ENCODE measurements at places on chromosomes 12 and 14. TPM values are rescaled to one million over a fixed set of nuclear protein-coding genes. Genes with fewer than 3 reads are reported as not detected.

PRH1 gene
- 21.6 TPM for total RNA-seq

GRCh38 chr12:58365087-58365390 is 423.7 kb downstream of the ATP23 start:
- H3K27me3 ChIP-seq: no peaks in the 10 kb centered on the region
- H3K36me3 ChIP-seq: no peaks in the 10 kb centered on the region
- no peak overlapping the region for H3K4me3 ChIP-seq
- DNase-seq: no peak
- H3K27ac ChIP-seq: no peak overlapping the region
- H3K4me1 ChIP-seq: peaks cover 10% of the 10 kb centered on the region

PTCSC3 gene
- not detected for total RNA-seq

DNA sequence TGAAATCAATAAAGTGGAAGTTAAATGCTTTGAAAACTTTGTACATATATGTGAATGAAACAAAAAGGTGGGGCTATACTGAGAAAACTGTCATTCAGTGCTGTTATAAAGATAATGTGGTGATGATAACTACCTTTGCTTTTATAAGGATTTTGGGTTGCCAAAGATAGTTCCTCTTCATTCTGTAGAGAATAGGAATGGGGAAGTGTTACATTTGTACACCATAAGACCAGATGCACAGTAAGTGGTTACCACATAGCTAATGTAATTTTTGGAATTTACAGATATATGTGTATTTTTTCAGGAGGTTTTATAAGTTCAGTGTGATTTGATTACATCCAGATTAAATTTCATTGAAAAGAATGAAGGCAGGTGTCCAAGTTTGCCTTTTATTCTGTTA is 18.1 kb downstream of the RAB21 start:
- H3K36me3 ChIP-seq: peaks cover 25% of the 10 kb centered on the region
- H3K27me3 ChIP-seq: no peaks in the 10 kb centered on the region

DNA sequence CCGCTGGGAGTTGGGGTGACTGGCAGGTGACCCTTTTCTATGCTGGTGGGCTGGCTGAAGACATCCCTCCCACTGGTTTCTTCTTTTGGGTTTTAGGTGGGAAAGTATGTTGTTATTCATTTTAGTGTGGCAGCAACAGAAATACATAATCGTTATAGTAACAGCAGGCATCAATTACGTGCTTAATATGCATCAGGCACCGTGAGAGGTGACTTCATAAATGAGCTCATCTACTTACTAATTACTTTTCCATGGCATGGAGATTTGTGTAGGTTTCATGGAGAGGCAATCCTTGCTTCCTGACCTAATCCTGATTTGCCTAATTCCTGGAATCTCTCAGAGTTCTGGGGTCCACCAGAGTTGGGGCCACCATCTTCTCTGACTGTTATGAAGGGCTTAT is 13.4 kb upstream of the CELA1 start:
- no peaks in the 10 kb centered on the region for H3K27me3 ChIP-seq
- H3K27ac ChIP-seq: no peak overlapping the region
- no peak overlapping the region for H3K4me3 ChIP-seq
- no peaks in the 10 kb centered on the region for H3K36me3 ChIP-seq
- no peaks in the 10 kb centered on the region for H3K4me1 ChIP-seq

DNA sequence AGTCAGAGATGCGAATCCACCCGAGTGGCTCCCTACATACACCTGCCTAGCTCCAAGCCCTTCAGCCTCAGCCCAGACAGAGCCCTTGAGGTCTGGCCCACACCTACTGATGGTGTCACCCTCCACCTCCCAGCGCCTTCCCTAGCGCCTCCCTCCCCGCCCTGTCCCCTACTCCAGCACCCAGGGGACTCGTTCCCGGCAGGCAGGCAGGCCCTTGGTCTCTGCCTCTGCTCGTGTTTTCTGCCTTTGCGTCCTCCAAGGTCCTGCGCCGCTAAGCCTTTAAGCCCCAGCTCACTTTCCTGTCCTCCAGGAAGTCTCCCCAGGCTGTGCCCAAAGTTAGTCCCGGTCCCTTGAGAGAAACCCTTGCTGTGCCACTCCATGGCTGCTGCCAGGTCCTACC is 12.7 kb downstream of the INF2 start:
- no peak overlapping the region for H3K27ac ChIP-seq
- no peak for DNase-seq
- H3K27me3 ChIP-seq: no peaks in the 10 kb centered on the region
- H3K36me3 ChIP-seq: no peaks in the 10 kb centered on the region

PLA2G1B gene
- total RNA-seq: not detected

- no peak overlapping the region for H3K27ac ChIP-seq
- H3K27me3 ChIP-seq: no peaks in the 10 kb centered on the region
- DNase-seq: no peak
- H3K4me3 ChIP-seq: no peak overlapping the region
- no peaks in the 10 kb centered on the region for H3K36me3 ChIP-seq
- no peaks in the 10 kb centered on the region for H3K4me1 ChIP-seq
Observed at GRCh38 chr14:67464377-67464776, 24.1 kb downstream of the TMEM229B start.

GRCh38 chr12:53056901-53057300 is 7.0 kb downstream of the TNS2 start:
- peak overlapping the region; percentile 96 for H3K27ac ChIP-seq
- no peak for DNase-seq
- H3K27me3 ChIP-seq: no peaks in the 10 kb centered on the region
- peaks cover 71% of the 10 kb centered on the region for H3K4me1 ChIP-seq
- H3K36me3 ChIP-seq: peaks cover 54% of the 10 kb centered on the region

KCNH3 gene
- not detected for total RNA-seq

TAS2R8 gene
- 0.98 TPM for total RNA-seq

GRCh38 chr12:92857818-92858217 is 71.3 kb downstream of the EEA1 start:
- H3K4me1 ChIP-seq: no peaks in the 10 kb centered on the region
- no peak overlapping the region for H3K27ac ChIP-seq
- no peaks in the 10 kb centered on the region for H3K36me3 ChIP-seq
- H3K27me3 ChIP-seq: no peaks in the 10 kb centered on the region

AKAP3 gene
- total RNA-seq: not detected

GPRC5D gene
- not detected for total RNA-seq

CSRNP2 gene
- total RNA-seq: 19.9 TPM

RPL10L gene
- not detected for total RNA-seq

- H3K4me3 ChIP-seq: no peak overlapping the region
- no peak for DNase-seq
- no peaks in the 10 kb centered on the region for H3K27me3 ChIP-seq
- no peaks in the 10 kb centered on the region for H3K4me1 ChIP-seq
- H3K36me3 ChIP-seq: peaks cover 23% of the 10 kb centered on the region
Observed at GRCh38 chr14:75685910-75686309, 24.9 kb downstream of the TTLL5 start.

DNA sequence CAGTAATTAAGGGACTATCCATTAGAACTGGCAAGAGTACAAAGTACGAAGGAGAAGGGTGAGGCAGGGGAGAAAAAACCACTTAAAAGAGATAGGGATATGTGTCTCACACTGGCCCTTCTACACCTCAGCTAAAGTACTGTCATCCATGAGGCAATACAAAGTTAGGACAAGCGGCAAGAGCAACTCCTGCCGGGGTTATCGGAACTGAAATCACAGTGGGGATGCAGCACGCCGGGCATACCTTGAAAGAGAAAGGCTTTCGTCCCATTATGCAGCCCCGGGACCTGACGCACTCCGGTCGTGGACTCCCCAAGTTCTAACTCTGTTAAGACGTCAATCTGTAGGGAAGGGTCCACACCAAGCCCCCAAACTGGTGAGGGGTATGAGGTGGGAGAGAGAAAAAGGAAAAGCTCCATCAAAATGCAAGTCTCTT is 1.1 kb downstream of the NELL2 start:
- no peak for DNase-seq
- no peaks in the 10 kb centered on the region for H3K27me3 ChIP-seq
- no peak overlapping the region for H3K27ac ChIP-seq
- peaks cover 22% of the 10 kb centered on the region for H3K4me1 ChIP-seq
- no peaks in the 10 kb centered on the region for H3K36me3 ChIP-seq
